AG08396 (cell line): ENCODE measurements at places on chromosomes 5 and 9.

DNA sequence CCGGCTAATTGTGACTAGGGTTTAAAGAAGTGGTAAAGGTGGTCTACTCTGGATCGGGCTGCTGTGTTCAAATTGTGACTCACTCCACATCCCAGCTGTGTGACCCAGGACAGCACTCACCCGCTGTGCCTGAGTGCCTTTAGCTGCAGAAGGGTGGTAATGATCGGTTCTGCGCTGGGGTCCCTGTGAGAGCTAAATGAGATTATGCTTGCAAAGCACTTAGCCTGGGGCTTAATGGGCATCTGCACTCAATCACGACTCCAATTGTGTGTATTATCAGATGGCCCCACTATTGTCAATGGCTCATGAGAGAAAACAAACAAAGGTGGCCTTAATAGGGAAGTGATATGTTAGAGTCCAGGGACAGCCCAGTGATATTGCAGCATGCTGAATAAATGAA, 25.1 kb upstream of the TBC1D2 start:
- no peak for DNase-seq

DNA sequence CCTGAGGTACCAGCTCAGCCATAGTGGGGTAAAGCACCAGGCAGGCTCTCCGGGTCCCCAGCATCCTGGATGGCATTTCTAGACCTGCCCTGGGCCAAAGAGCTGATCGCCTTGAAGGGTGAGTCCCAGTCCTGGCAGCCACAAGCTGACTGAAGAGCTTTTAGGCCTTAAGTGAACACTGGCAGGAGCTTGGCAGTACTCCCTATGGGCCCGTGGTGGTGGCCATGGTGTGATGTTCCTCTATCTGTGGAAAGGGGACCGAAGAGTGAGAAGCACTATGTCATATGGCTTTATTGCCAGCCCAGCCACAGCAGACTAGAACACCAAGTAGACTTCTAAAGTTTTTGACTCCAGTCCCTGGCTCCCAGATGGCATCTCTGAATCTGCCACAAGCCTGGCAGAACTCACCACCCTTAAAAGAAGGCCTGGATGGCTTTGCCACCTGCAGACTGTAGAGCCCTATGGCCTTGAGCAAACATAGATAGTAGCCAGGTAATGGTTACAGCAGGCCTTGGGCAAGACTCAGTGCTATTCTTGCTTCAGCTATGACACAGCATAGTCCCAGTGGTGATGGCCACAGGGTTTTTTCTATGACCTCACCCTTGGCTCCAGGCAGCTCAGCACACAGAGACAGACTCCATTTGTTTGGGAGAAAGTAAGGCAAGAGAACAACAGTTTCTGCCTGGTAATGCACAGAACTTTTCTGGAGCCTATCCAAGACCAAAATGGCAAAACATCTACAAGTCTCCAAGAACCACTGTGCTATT, 801.5 kb upstream of the DMAC1 start:
- DNase-seq, result no peak

GRCh38 chr5:37640088-37640487, 199.8 kb downstream of the GDNF start:
- DNase-seq, result no peak

GRCh38 chr9:972501-973294, 3.8 kb upstream of the DMRT3 start:
- DNase-seq, result no peak

- DNase-seq, result no peak
Measured at GRCh38 chr5:144395704-144396103, 225.0 kb downstream of the KCTD16 start.

DNA sequence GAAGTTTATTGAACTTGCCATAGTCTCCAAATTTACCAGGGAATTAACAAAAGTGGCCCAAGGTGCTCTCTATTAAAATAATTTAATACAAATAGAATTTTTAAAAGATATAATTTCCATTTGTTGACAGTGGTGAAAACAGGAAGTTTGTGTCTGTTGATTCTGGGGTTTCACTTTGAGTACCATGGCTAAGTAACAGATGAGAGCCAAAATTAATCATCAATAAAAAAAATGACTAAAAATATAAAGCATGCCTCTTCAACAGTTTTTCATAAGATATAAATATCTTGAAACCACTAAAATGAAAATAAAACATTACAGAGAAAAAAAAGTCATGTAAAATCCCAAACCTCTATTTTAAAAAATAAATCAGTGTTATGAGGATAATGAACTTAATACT, 49.8 kb downstream of the SGCD start:
- no peak for DNase-seq

GRCh38 chr5:149114403-149115312, 26.6 kb upstream of the ABLIM3 start:
- peak; percentile 68 for DNase-seq

- DNase-seq, result no peak
Measured at GRCh38 chr5:89998519-89999305, 410.8 kb downstream of the CETN3 start.

DNA sequence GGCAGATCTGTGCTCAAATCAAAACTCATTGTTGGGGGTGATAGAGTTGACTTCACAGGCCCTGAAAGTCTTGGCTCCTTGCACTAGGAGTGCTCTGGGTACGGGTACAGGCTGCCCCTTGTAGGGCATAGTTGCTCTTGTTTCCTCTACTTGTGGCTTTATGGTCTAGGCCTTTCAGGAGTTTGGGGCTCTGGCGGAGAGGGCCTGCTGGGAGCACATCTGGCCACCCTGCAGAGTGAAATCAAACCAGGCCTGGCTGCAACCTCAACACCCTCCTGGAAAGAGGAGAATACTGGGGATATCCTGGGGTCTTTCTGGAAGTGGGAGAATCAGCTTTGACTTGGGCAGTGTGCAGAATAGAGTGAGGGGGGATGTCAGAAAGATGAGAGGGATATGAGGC, 1.5 kb downstream of the TGFBI start:
- no peak for DNase-seq

GRCh38 chr5:404666-405241, 38.2 kb upstream of the EXOC3 start:
- no peak for DNase-seq

DNA sequence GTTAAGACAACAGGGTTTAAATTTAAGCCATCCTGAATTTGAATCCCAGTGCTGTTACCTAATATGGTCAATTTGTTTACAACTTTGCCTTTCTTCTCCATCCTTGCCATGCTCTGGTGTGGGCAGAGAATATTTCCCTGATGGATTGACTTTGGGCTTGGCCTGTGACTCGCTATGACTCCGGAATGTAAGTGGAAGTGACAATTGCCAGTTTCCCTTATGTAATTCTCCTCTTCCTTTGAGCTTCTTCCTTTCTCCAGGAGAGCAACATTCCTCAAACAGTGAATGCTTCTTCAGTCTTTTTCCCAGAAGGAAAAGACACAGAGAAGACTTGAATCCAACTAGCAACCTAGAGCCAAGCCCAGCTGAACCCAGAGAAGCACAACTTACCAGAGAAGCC, 159.1 kb downstream of the LURAP1L start:
- peak; percentile 10 for DNase-seq

- DNase-seq, result no peak
Measured at GRCh38 chr9:77251050-77251449, 73.7 kb downstream of the VPS13A start.

DNA sequence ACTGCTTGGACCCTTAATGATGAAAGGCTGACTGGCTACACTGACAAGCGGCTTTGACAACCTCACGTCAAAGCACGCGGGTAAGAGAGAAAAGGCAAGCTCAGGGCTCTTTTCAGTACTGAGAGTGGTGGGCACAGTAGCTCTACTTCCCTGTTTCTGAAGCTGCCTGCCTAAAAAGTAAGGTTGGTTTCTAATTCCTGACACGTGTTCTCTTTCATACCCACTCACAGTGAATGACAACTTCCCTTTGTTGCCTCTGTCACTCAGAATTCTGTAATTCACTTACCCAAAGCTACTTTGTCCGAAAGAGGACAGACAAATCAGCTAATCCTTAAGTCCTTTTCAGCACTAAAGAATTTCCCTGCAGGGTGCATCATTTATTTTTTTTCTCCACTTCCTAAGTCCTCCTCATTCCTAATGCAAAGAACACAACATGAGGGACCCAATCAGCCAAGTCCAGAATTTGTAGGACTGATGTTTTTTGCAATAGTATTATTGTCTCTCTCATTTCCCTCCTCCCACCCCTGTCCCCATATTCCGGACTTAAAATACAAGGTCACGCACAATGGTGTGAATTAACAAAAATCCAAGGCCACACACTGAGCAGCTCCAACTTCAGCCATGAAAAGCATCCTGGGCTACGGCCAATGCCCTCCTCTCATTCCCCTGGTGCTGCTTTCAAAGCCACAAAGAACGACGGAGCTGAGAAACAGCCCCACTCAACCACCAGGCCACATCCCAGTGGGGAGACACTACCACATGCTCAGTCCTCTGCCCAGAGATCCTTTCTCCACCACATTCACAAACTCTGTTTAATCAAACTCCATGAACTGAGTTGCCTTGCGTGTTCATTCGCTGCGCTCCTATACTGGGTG, 221.0 kb downstream of the TSSK1B start:
- no peak for DNase-seq

- no peak for DNase-seq
Measured at GRCh38 chr5:115767424-115767823, 49.0 kb downstream of the CDO1 start.

DNA sequence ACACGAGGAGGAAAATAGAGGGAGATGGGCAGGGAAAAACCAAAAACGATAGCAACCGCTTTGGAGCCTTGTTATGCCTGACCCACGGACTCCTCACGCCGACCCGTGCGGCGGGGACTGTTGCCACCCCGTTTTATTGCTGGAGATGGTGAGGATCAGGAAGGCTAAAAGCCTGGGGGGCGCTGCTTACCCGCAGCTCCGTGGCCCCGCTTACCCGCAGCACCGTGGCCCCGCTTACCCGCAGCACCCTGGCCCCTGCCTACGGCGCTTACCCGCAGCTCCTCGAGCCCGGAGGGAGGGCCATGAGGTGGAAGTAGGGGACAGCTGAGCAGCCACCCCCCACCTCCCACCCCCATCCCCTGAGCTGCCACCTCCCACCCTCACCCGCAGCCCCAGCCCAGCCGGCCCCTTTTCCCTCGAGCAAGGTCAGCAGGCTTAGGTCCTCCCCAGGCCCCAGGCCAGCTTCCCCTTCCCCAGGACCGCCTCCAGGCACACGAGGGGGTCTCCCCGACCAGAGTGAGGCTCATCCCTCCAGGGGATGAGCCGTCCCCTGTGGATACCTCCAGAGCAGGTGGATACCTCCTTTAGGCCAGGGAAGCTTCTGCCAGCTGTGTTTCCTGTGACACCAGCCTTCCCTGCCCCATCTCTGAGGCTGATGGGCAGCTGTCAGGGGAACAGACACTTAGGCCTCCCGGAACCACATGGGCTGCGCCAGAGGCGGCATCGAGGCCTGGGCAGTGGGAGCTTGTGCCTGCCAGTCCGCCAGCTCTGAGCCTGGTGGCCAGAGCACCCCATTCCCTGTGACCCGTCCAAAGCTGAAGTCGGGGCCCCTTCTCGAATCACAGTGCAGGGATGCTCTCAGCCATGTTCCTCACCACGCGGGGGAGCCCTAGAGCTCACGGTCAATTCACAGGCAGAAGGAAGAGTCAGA, 92.3 kb downstream of the LMX1B start:
- DNase-seq, result peak; percentile 67

DNA sequence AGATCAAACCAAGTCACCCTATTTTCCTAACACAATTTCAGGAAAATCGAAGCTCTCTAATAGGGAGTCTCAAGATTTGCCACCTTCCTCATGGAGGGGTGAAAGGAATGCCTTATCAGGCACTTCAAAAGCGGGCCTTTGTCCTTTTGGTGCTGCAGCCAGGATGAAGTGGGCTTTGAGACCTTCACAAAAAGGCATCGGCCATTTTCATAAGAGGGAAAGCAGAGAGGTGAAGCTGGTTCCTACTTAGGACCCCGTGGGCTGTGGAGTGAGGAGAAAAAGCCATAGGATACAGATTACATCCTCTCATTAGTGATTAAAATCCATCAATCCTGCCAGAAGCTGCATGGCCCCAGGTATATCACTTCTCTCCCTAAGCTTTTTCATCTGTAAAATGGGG, 859 bp downstream of the CDKN2AIPNL start:
- DNase-seq, result no peak

DNA sequence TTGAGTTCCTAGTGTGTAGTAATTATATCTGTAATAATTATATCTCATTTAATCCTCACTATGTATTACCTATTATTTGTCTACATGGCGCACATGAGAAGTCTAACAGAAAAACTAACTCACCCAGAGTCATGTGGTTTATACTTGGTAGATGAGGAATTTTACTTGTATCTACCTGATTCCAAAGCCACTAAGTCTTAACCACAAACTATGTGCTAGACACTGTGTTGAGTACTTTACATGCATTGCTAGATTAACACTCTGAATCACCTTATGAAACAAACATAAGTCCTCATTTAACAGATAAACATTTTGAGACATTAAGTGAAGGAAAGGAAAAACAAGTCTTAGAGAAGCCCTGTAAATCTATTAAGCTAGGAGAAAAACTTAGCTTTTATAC, 404.8 kb downstream of the TLR4 start:
- no peak for DNase-seq

DNA sequence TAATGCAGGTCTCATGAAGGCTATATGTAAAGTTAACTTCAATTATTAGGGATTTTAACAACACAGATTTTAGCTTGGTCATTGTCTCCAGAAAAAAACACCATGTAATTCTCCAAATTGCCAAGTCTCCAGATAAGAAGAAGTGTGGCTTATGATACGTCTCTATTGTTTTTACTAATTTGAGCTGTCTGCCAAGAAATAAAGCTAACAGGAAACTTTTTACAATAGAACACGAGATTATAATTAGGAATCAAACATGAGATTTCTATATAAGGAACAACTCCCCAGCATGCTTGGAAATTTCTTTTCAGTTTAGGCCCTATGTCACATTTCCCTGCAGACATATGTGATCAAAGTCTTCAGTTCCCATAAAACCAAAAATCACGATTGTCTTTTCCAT, 142.7 kb downstream of the MCTP1 start:
- DNase-seq, result no peak

- DNase-seq, result no peak
Measured at GRCh38 chr5:109688630-109688969, 1.1 kb upstream of the MAN2A1 start.

DNA sequence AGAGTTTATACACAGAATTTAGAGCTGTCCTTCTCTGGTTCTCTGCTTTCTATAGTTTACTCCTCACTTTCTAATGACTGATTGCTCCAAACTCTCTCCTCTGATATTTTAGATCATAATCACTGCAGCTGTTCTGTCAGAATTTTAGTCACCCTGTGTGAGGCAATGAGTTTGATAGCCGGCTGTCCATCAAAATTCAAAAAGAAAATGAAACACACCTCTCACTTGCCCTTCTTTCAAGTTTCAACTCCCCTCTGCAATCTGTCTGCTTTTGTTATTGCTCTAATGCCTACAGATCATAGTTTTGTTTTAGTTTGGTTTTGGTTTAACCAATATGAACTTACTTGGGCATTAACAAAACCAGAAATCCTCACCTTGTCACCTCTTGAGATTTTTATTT, 23.3 kb upstream of the ABLIM3 start:
- no peak for DNase-seq
